ENCODE measurements at places on chromosomes 3 and 15.

DNA sequence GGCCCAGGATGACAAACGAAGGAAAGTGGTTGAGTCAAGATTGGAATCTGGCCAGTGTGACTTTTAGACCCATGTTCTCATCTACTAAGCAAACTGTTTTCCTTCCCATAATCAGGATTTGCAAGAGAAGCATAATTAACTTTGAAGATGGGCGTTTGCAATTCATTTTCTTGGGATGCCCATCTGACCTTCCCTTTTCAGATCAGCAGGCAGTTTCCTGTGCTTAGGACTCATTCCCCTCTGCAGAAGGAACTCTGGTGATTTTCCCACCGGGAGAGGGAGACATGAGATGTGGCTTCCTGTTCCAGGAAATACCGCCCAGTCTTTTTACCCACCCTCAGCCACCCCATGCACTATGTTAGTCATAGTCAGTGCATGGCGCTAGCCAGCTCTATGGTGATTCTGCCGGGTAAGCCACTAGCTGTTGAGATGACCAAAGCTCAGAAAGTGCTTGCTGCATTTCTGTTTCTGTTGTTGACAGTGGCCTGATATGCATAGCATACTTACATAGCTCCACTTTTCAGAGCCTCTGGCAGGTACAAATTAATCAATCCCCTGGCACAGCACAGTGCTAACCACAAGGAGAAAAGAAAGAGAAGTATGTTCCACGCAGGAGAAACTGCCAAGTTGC is 129.4 kb downstream of the VGLL4 start:
- DNase-seq, result no peak

GRCh38 chr3:152943645-152944044 is 108.7 kb downstream of the P2RY1 start:
- DNase-seq, result no peak

DNA sequence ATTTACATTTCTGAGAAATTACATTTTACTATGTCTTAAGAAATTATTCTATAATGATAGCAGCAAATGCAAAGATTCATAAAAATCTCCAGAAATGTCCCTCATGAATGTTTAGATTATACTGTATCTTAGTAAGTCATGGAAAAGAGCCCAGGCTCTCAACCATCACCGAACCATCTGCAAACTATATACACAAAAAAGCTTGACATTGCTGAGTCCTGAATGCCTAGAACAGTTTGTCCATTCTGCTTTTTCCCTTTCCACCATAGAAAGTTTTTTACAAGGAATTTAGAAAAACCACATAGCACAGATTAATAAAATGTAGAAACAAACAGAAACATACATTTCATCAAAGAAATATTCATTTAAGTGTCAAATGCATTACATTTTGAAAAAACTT is 83.6 kb downstream of the MYO9A start:
- no peak for DNase-seq

DNA sequence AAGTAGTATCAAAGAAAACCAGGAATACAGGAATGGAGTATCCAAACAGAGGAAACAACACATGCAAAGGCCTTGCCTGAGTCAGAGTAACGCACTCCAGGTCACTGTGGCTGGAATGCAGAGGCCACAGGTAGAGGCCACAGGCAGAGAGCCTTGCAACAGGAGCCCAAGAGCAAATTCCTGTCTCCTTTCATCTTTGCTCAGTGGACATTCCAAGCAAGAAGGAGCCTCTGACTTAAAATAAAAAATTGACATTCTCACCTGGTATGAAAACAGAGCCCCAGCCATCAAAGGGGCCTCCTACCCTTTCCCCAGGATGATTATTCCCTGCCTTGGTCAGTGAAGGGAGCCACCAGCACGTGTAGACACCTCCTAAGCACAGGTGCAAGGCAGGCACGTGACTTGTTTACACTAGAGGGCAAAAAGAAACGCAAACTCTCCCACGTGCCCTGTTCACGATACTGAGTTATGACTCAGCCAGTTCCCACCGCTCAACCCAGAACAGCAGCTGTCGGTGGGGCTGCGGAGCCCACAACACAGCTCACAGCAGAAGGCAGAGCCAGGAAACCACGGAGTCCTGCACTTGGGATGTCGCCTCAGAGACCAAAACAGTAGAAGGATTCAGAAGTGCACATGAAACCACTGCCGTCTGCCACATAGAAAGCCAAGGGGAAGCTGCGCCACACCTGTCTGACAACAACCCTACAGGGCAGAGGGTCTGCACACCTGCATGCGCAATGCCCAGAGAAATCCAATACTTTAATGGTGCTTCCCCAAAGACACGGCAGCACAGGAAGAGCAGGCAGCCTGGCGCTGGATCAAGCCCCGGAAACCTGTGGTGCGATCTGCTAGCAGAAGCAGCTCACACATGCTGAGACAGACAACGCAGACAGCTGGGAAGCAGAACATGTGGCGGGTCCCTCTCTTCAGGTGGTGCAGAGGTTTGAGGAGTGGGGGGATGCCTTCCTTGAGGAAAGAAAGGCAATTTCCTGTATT is 52.1 kb downstream of the ITGB5 start:
- DNase-seq, result no peak

DNA sequence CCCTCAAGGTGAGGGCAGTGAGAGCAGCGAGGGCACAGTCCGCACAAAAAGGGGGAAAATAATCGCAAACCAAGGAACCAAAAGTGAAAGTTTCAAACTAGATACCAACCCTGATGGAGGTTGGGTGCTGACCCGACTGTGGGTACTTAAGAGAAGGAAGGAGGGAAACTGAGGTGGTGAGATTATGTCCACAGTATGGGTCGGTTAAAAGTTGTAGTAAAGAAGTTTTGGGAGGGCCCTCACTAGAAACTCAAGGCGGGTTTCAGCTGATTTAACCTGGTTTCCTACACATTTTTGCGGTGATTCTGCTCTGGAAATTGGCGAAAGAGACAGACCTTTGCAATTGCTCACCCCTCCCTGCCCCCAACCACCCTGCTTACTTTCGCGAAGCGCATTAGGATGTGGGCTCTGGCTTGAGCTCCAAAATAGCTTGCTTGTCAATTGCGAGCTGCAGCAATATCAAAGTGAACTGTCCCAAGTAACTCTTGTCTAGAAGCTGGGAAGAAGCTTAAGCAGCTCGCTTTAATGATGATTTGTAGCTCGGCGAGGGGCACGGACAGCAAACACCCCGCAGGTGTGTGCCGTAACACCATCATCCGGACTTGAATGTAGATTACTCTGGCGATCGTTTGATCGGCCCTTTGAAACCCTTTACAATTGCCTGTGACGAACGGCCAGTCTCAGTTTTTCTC is 15.8 kb downstream of the SOX2 start:
- DNase-seq, result peak; percentile 59

GRCh38 chr3:185914911-185915629 is 22.7 kb downstream of the TRA2B start:
- no peak for DNase-seq

DNA sequence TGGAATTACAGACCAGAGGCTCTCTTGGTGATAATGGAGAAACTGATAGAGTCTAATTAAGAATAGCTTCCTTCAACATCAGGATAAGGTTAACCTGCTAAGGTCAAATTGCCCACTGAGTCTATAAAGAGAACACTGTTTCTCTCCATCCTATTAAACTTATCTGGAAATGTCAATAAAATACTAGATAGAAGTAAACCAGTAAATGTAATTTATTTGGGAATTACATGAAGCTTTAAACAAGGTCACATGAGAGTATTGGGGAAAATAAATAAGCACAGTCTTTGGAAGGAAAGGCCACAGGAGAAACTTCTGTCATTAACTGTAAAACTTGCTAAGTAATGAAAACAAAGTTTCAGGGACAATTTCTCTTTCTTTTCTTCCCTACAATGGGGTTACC is 118.5 kb downstream of the DPH6 start:
- no peak for DNase-seq

GRCh38 chr15:81398910-81399551 is 25.0 kb upstream of the TMC3 start:
- DNase-seq, result no peak

- DNase-seq, result no peak
Observed at GRCh38 chr3:130669740-130670139, 76.9 kb downstream of the PIK3R4 start.

DNA sequence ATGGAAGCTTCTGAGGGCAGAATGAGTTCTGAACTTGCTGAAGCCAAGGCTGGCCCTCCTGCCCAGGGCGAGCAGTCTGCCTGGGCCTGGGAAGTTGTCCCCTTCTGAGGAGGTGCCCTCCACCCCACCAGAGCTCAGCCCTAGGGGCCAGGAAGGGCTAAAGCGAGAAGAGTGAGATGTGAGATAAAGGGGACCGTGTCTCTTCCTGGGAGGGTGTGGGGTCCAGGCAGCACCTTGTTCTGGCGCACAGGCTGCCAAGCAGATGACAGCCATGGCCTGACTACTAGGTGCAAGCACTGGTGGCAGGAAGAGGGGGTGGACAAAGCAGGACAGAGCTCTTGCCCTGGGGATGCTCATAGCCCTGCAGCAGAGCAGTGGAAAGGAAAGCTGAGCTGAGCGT is 3.7 kb downstream of the PAK6 start:
- DNase-seq, result no peak

DNA sequence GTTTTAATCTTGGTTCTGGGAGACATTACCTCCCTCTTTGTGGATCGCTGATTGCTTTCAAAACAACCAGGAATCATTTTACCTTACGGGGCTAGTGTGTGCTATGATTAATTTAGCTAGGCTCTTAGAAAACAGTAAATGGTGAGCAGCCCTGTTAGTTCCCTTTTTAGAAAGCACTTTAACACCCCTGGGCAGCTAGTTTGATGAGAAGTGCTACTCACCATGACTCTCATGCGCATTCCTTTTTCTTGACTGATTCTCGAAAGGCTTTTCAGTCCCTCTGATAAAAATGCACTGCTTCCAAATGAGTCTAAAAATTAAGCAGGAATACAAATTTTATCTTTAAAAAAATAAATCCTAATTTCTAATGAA is 75.3 kb upstream of the LEKR1 start:
- no peak for DNase-seq

GRCh38 chr15:43529141-43529540 is 11.7 kb downstream of the MAP1A start:
- DNase-seq, result no peak

GRCh38 chr15:73617301-73617831 is 15.8 kb downstream of the NPTN start:
- DNase-seq, result no peak

GRCh38 chr3:2923390-2923789 is 186.8 kb downstream of the IL5RA start:
- DNase-seq, result no peak

GRCh38 chr3:57756528-57757401 is 656 bp downstream of the SLMAP start:
- DNase-seq, result peak; percentile 20

DNA sequence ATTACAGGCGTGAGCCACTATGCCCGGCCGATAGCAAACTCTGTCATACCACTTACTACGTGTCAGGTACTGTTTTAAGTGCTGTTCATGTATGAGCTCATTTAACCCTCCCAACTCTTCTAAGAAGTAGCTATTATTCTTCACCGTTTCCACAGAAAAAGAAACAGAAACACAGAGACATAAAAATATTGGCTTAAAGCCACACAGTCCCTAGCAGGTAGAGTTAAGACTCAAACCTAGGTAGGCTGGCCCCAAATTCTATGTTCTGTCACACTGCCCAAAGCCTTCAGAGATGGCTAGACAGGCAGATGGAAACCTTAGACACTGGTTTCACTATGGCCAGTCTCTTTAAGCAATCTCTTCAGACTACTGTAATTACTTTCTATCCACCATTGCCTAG is 149.8 kb upstream of the KCNMB2 start:
- DNase-seq, result no peak

DNA sequence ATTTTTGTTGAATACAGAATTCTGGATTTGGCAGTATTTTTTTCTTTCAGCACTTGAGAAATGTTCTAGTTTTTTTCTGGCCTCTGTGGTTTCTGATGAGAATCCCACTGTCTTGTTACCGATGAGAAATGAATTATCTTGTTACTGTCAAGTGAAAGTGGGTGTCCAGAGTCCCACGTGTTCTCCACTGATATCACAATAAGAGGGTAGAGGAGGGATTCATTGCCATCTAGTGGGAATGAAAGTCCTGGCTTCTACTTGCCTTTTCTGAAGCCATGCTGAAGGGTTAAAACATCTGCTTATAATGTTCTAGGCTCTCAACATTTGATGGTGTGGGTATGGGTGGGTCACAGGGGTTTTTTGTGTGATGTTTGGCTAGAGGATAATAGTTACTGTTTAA is 66.1 kb downstream of the SEC22A start:
- DNase-seq, result no peak

- DNase-seq, result peak; percentile 19
Observed at GRCh38 chr3:197501496-197501878, 54.3 kb downstream of the BDH1 start.

DNA sequence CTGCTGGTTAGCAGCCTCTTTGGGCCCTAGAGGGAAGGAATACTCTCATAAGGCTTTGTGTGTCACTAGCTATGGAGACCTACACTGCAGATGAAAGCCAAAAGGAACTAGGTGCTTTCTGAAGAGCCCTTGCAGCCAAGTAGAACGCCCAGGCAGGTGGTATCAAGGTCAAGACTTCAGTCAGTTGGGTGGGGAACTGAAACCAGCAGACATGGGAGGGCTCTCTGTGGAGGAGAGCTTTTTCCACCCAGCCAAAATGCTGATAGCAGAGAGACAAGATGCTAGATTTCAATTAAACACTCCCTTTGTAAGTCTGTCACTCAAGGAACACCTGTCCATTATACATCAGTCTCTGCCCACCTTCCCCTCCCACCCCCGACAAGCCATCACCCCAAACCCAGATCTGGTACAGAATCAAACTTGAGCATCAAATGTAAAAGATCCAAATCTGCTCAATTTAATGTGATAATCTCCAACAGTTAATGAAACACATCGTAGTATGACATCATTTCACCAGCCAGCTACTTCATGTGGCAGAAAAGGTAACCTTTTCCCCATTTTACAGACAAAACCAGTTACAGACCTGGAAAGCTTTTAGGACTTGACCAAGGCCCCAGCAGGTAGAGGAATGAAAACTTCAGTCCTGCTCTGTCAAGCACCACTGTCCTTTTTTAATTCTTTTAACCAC is 14.6 kb downstream of the MRPS25 start:
- DNase-seq, result no peak

- DNase-seq, result no peak
Observed at GRCh38 chr15:52199271-52199670, 8.1 kb upstream of the GNB5 start.
